ENCODE measurements at places on chromosomes 2 and 18.

DNA sequence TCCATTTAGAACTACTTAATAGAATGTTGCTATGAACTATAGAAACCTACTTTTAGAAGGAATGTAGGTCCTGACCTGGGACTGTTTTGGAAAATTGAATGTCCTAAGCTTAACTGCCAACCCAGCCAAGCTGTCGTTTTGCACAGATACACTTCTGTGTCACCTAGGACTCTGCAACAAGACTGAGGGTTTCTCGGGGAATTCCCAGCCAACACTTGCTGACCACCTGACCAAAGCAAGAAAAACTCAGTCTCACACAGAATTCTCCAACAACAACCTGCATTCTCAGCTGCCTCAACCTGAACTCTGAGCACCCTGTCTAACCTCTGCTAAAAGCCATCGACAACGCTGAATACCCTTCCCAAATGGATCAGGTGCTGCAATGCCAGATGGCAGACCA lies 128.2 kb downstream of the SS18 start:
- DNase-seq, result no peak

- DNase-seq, result no peak
Measured at GRCh38 chr2:16855183-16855582, 189.5 kb upstream of the CYRIA start.

- DNase-seq, result peak; percentile 66
Measured at GRCh38 chr2:232611559-232612218, 21.7 kb upstream of the EFHD1 start.

GRCh38 chr2:85554980-85555612 lies 6.2 kb downstream of the GGCX start:
- no peak for DNase-seq

DNA sequence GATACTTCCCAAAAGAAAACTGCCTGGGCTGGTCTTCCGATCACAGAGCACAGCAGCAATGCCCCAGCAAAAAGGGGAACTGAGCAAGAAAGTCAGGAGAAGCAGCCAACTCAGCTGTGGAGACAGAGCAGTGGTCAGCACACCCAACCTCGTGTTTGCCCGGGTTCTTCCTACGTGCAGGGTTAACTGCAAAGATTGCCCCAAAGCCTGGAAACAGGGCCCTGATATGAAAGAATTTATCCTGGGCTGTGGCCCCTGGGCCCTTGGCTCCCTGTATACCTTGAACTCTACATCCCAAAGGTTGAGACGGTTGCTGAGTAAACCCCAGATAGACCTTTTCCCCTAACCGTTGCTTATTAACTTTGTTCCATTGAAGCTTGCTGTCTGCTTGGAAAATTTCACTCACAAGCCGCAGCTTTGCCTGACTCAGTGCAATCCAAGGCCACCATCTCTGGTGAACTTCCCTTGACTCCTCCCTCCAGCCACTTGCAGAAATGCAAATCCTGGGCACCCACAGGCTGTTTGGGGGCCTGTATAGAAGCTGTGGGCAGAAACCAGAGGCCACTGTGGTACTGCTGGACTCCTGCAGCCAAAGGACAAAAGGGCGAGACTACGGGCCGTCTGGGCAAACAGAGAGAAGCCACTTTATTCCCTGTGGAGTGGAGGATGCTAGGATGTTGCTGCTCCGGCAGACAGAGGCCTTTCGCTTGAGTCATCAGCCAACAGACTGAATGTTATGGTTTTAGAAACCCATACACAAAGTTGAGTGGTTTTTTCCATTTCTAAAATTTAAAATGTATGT lies 18.2 kb downstream of the NRP2 start:
- DNase-seq, result peak; percentile 87

DNA sequence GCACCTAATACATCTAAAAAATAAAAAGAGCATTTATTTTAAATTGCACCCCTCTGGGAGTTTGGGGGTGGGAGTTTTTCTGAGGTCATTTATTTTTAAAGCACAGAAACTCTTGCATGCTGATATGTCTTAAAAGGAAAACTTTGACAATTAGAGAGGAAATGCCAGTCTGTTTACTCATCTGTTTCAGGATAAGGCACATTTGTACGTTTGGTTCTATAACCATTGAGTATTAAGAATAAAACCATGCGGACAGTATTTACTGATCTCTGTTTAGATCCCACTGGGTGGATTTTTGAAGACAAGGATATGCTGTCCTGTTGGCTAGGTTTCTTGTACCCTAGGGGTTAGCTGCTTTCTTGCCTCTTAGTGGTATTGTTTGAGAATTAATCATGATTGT lies 122.9 kb downstream of the TANC1 start:
- peak; percentile 82 for DNase-seq

DNA sequence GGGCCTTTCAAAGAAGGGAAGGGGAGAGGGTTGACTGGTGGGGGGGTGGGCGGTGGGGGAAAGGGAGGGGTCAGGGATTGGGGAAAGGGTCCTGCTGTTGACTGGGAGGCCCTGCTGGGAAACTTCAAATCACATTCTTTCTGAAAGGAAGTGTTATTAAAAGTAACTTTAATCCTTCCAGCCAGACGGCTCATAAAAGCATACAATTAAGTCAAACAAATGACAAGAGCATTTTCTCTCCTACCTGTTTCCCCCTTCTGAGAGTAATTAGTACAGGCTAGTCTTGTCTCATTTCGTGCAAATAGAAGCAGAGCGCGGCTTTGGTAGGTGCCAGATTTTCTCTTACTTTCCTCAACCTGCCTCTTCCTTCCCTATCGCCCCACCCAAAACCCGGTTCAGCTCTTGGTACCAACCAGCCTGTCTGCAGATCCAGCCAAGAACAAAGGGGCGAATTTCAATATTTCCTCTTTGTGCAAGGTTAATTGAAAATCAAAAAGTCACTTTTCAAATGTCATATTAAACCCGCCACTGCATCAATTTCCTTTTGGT lies 2112.6 kb upstream of the PIK3C3 start:
- no peak for DNase-seq

DNA sequence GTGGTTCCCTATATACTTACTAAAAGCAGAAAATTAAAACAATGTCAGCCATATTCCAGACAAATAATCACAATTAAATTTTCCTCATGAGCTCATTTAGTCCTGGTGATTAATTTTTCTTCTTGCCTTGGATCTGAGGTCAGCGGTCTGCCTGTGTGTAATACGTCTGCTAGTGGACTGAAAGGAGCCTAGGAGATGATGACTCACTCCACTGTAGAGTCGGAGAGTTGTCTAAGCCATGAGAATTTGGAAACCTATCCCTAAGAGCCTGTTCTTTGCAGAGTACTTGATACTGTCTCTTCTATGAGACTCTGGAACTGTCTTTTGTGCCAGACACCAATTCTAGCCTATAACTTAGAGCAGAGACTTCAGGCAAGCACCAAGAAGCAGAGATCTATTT lies 94.2 kb upstream of the RAB27B start:
- peak; percentile 85 for DNase-seq

- peak; percentile 50 for DNase-seq
Measured at GRCh38 chr2:73907840-73908452, 15.1 kb downstream of the ACTG2 start.

- DNase-seq, result no peak
Measured at GRCh38 chr18:335733-336132, 67.9 kb upstream of the THOC1 start.

DNA sequence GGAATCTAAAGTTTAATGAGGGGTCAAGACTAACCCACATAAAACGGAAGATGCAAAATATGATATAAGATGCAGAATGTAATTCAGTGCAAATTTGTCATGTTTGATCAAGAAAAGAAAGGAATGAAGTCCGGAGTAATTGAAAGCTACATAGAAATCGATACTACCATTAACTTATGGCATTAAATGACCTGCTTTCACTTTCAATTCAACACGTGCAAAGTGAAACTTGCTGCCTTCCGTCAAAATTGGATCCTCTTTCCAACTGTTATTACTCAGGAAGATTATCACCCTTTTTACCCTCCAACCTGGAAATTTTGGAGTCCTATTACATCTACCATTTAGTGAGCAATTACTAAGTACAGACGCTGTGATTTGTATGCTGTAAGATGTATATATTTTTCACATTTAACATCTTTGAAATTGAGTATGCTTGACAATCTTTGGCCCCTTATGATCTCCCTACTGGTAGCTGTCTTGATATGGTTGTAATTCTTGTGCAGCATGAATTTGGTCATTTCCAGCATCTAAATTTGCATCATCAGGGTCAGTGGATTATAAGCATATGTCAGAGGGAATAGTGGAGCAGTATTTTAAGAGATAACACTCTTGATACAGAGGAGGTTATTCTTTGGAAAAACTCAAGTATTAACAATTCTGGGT lies 18.6 kb downstream of the UNC80 start:
- DNase-seq, result no peak

- DNase-seq, result peak; percentile 71
Measured at GRCh38 chr2:150167711-150168110, 319.8 kb downstream of the RND3 start.

- DNase-seq, result peak; percentile 52
Measured at GRCh38 chr2:169961911-169962310, 134.7 kb downstream of the UBR3 start.

DNA sequence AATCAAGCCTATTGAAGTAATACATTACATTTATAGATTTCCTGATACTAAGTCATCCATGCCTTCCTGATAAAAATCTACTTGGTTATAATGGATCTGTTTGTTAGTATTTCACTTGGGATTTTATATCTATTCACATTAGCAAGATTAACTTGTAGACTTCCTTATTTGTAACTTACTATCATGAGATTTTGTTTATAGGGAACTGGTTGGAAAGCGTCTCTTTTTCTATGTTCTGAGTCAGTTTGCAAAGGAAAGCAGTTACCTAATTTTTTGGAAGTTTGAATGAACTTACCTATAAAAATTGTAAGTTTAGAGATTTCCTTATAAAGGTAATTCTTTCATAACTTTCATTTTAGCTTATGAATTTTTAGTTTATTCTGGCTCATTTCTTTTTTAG lies 141.4 kb downstream of the SMAD7 start:
- DNase-seq, result no peak

Data from fibroblast of skin of right quadriceps (primary cell).